ENCODE measurements at places on chromosomes 11 and 22. TPM values are rescaled to one million over a fixed set of nuclear protein-coding genes. Genes with fewer than 3 reads are reported as not detected.

DNA sequence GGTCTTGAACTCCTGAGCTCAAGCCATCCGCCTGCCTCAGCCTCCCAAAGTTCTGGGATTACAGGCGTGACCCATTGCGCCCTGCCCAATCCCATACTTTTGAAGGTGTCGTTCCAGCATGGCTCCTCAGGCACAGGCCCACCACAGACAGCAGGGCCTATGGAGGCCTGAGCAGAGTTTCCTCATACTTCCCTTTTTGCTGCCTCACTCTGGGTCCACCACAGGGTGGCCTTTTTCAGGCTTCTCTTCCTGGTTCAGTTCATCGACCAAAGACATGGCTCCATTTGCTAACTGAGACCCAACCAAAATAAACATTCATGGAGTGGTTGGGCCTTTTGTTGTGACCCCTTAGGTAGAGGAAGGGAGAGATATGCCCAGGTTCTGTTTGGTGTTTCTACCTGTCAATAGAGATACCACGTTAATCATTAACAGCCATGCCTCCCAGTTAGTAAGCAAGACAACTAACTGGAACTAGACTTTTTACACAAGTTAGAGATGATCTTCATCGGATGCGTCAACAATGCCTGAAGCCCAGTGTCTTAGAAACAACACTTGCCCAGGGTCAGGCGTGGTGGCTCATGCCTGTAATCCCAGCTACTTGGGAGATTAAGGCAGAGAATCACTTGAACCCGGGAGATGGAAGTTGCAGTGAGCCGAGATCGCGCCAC is 35.1 kb downstream of the TRIOBP start:
- no peak for DNase-seq

DNA sequence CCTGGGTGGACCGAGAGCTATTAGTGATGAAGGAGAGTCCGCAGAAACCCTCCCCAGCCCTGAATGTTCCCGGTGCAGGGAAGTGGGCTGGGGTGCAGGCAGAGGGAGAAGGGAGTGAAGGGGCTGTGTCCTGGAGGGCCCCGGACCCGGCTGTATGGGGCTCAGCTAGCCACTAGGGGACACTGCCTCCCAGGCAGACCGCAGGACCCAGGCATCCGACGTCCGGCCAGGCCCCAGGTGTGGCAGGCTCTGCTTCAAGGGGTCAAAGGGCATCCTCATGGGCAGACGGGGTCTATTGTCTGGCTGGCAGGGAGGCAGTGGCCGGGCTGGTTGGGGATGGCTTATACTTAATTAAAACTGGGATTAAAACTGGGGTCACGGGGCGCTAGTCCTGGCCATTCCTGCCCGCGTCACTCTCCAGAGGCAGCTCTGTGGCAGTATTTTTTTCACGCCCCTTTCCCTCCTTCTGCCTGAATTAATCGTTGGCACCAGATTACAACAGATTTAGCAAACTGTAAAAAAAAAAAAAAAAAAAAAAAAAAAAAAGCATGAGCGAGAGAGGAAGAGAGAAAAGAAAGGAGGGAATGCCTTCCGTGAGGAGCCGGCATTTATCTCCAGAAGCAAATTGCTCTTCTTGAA is 5.1 kb downstream of the FLRT1 start:
- no peak for DNase-seq

DNA sequence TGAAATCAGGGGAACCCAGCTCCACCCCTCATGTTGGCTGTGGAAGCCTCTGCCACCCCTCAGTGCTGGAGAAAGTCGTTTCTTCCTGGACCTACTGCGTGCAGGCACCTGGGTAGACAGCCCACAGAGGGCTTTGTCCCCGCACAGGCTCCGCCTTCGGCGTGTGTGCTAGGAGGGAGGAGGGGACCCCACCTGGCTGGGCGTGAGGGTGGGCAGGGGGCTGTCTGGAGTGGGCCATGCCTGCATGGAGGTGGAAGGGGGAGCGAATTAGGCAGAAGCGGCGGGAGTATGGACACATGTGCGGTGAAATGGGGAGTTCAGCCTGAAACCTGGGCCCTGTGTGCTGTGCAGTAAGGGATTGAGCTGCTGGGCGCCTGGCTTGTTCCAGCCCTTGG is 49.3 kb downstream of the FBLN1 start:
- DNase-seq, result no peak

DNA sequence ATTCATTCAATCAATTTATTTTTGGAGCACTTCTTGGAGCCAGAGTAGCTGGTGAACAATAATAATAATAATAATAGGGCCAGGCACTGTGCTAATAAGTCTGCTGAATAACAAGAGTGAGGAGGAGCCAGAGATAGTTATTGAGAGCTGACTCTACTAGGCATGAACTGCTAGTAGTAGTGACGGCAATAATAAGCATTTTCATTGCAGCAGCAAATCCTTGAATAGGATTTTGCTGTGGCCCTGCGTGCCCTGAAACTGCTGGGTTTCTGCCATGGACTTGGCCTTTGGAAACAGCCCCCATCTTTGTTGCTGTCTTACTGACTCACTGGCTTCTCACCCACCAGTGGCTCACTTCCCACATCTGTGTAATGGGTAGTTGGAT is 545.9 kb downstream of the MIAT start:
- DNase-seq, result no peak

DNA sequence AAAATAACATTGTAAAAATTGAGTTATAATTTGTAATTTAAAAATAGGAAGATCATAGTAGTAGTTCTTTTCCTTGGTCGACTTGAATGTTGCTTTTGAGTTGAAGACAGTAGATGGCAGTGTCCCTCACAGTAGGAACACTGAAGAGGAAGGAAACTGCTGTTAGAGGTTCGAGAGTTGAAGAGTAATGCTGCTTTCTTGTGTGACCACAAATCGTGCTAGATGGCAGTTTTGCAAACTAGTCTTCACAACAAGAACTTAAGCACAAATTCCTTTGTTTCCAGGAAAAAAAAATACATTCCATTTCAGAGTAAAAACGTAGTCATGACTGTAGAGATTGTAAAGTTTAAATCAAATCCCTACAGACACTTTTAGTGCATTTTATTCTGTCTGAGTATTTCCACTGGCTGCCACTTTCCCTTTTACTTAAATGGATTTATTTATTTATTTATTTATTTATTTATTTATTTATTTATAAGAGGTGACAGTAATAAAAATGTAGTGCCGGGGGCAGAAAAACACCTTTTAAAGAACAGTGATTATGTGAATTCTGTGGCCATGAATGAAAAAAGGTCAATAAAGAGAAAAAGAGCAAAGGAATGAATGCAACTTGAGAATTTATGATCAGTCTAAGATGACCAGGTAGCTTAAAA is 54.6 kb downstream of the SPECC1L start:
- DNase-seq, result peak; percentile 59

GRCh38 chr11:95831198-95831883 is 41.0 kb downstream of the CEP57 start:
- peak; percentile 71 for DNase-seq

- no peak for DNase-seq
These were observed 3.4 kb downstream of the GUCY1A2 start for GRCh38 chr11:107014871-107015270.

DNA sequence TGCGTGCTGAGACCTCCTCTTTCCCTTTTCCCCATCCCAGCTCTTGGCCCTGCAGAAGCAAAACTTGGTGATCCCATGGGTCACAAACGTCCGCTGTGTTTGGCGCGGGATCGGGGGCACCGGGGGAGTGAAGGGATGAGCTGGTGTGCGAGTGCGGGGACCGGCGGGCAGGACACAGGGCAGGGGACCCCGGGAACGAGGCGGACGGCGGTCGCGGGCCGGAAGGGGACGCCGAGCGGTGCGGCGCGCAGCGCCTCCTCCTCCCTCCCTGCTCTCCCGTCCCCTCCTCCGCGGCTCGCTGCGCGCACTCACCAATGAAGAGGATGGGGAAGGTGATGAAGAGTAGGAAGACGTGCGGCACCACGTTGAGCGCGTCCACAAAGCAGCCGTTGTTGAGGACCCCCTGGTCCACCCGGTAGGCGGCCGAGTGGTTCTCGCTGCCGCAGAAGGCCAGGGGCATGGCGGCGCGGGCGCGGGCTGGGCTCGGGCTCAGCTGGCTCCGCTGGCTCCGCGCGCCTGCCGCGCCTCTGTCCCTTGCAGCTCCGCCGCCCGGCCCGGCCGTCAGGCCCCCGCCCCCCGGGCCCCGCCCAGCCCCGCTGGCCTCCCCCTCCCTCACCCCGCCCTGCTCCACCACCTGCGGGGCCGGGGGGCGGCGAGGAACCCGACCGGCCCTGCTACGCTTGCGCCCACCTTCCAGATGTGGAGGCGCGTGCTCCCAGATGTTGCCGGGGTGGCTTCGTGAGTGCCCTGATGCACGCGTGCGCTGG is at the start of gene ABCC8:
Gene ABCC8, minus strand, starts transcription at position 529 of the 767 bp plus-strand sequence. Its CDS starts 69 bp downstream, at position 460.
- DNase-seq, result no peak

DNA sequence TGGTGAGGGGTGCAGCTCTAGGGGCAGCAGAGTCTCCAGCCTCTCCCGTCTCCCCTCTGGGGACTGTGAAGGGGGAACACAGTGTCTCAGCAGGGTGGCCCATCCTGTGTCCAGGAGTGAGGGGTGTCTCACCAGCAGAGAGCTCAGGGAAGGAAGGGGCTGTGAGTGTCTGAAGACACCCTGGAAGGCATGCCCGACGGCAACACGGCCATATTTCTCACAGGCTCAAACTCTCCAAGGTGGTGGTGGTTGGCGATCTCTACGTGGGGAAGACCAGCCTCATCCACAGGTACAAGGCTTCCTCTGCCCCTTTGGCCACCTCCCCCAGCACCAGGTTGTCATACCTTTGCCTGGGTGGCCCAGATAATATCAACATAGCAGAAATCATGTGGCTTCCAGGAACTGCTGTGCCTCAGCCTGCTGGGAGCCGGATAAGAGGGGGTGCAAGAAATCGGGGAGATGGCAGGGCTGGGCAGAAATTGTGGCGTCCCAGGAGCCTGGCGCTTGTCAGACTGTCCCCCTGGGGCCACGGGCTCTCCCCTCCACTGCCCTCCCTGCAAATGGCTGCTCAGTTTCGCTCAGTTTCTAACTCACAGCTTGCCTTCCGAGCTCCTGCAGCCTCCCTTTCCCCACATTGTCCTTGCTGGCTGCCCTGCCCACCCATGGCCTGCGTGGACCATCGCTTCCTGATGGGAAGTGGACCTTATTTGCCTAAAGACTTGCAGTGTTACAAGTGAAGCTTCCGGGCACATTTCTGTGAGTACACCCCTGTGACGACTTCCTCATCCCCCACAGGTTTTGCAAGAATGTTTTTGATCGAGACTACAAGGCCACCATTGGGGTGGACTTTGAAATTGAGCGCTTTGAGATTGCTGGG is 7.2 kb downstream of the RAB36 start:
- DNase-seq, result no peak

DNA sequence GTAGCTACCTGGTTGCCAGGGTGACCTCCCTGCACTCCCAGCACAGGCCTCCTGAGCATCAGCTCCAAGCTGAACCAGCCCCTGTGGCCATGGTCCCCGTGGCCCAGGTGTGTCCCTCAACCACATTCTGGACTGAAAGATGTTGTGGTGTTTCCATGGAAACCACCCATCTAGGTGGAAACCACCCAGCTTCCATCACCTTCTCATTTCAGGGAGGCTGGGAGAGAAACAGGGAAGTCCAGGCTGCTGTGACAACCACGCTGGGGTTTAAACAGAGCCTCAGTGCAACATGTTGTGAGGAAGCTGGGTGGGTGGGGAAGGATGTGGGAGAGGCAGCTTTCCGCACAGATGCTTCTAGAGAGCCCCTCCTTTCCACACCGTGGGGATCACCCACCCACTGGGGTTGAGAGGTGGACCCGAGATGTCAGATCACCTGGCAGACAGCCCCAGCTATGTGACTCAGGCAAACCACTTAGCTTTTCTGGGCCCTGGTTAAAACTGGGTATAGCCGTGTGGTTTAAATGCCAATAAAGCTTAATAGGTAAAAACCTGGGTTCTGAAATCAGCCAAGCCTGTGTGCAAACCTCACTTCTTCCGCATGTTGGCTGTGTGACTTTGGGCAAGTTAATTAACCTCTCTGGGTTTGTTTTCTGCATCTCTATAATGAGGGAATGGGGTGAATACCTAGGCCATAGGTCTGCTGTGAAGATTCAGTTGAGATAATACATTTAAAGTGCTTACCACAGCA is 46.4 kb downstream of the CD82 start:
- DNase-seq, result no peak

DNA sequence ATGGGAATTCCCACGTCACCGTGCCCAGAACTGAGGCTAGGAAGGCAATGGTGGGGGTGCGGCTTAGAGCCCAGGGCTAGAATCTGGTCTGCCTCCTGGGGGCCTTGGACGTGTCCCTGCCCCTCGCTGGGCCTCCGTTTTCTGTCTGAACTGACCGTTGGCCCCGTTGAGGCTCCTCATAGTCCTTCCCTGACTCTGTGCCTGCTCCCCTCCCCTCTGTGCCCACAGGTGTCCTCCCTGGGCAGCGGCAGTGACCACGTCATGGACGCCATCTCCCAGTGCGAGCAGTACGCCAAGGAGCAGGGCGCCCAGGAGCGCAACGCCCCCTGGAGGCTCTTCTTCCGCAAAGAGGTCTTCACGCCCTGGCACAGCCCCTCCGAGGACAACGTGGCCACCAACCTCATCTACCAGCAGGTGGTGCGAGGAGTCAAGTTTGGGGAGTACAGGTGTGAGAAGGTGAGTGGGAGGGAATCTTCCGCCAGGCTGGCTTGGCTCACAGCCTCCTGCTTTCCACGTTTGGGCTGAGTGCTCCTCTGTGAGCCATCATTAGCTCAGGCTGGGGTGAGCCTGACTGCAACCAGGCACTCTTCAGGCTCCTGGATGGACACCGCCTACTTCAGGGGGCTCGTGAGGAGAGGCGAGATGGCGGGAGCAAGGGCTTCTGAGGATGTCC is 63.9 kb downstream of the MYO7A start:
- peak; percentile 47 for DNase-seq

GRCh38 chr11:134691985-134692384 is 279.9 kb upstream of the B3GAT1 start:
- no peak for DNase-seq

DNA sequence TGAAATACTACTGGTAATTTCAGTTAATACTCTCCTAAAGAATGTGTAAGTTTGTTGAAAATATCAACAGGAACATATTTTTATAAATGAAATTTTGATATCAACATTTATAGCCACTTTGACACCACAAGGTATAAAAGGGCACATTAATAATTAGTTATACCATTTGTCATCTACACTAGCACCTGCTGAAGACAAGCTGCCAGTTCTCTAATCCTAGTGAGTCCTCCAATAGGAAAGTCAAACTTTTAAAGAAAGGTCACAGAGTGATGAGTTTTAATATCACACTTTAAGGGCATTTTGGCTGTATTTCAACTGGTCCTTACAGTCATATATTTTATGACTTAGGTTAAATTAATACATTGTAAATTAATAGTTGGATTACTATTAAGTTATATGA is 52.3 kb downstream of the APOL5 start:
- no peak for DNase-seq

- no peak for DNase-seq
These were observed 4.2 kb downstream of the OR56B4 start for GRCh38 chr11:6111673-6112072.

GRCh38 chr11:45395947-45396346 is 109.8 kb upstream of the SYT13 start:
- no peak for DNase-seq

C22orf42 gene
- total RNA-seq, result not detected

OR51B2 gene
- total RNA-seq, result not detected

CD3D gene
- total RNA-seq, result not detected

APOBEC3A gene
- 0.34 TPM for total RNA-seq

SLC35C1 gene
- 25.4 TPM for total RNA-seq

PKP3 gene
- total RNA-seq, result 23.9 TPM

OVOL1 gene
- total RNA-seq, result 15.8 TPM

MGAT3 gene
- total RNA-seq, result 1.8 TPM

PITPNM1 gene
- 50.8 TPM for total RNA-seq
